Stimulated activated CD4-positive, alpha-beta T cell treated with anti-CD3 and anti-CD28 coated beads, Interleukin-12 subunit alpha, Interleukin-12 subunit beta, amount 100 ng/mL, for 24 hours (primary cell): ENCODE measurements at places on chromosomes 12 and 14.

- DNase-seq: no peak
Observed at GRCh38 chr14:58309086-58309485, 10.7 kb downstream of the ARID4A start.

GRCh38 chr12:87054226-87054625, 798.0 kb upstream of the MGAT4C start:
- no peak for DNase-seq

DNA sequence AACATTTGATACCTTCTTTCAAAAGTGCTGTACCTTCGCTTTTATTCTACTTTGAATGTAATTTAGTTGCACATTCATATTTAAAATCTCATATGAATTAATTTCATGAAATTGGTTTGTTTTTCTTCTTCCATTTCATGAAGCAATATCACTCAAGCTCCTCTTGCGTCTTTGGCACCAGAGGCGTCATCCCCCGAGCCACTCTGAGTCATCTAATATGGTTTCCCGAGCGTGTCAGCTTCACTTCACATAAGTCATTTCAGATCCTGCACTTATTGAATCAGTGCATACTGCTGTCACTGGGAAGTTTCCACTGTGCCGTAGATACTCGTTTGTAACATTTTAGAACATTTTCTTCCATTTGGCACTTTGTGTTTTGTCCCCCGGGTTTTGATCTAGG, 105.6 kb downstream of the SLC25A47 start:
- DNase-seq: no peak

DNA sequence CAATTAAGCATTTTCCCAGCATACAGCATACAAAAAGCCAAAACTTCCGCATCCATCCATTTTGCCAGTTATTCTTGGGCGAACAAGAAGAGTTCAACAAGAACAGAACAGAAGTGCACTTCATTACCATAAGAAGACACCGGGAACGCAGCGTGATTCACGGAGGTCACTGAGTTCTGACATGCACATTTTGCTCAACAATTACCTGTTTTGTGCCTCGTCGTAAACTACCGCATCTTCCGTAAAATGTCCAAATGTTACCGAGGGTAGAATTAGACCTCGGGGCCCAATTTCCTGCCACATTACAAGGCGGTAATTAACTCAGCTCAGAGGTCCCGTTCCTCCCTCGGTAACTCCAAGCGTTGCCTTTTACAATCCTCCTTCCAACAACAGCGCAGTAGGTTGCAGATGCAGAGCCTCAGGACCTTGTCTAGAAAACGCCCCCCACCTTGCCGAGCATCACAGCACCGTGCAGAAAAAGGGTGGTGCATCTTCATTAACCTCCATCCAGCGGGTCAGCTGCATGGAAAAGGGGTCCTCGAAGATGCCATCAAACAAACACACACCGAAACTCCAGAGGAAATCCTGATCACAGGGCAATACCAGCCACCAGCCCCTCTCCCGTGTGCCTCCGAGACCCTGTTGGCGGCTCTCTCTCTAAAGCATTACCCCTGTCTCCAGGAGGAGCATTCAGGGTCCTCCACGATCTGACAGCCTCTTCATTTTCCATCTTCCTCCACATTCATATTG, 125.2 kb downstream of the BCL11B start:
- DNase-seq: no peak

GRCh38 chr12:9760699-9761418, at the start of gene CD69:
Gene CD69, minus strand, starts transcription at chr12:9760901. Its CDS starts 81 bp downstream, at chr12:9760820.
- peak; percentile 69 for DNase-seq

DNA sequence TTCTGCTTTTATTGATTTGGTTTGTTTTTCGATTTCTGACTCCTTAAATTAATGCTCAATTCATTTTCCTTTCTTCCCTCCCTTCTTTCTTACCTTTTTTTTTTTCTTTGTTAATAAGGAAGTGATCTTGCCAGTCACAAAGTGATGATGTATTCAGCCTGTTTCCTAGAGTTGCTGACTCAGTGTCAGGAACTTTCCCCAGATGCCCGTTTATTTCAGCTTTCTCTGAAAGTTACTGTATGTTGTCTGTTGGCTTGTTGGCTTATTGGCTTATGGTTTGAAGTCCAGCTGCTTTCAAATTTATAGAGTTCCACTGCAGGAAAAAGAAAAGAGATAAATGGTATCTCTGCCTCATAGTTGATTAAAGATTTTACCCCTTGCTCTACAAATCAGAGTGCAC, 12.4 kb upstream of the SLC6A15 start:
- no peak for DNase-seq

- no peak for DNase-seq
Observed at GRCh38 chr14:55645845-55646832, 66.1 kb downstream of the KTN1 start.

DNA sequence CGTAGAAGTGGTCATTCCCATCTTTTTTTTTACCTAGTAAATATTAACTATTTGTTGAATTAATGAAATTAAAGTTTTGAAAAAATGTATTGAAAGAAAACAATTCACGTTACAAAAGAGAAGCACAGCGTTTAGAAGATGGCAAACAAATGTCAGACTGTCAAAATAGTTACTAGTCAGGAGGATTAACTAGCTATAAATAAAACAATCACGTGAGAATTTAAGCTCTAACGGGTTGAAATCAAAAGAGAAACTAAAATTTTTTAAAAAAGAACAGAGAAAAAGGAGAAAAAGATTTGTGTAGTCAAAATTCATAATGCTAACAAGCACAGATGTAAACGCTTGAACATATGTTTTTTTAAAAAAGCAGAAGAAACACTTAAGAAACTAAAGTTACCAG, 26.4 kb downstream of the DDHD1 start:
- DNase-seq: no peak

- no peak for DNase-seq
Observed at GRCh38 chr14:89719366-89720075, 235.0 kb downstream of the EFCAB11 start.

DNA sequence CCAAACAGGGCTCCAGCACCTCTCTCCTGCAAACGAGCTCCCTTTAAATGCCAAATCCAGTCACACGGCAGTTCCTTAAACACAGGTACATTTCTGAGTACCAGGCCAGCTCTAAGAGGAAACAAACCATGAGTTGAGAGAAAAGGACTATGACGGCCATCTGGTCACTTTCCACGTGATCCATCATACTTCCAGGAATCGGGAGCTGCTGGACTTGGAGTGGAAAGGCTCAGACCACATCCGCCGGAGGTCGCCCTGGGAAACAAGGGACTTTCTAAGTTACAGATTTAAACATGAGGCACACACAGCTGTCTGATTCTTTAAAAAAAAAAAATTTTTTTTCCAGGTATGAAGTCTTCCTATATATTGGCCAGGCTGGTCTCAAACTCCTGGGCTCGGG, 39.2 kb downstream of the ACADS start:
- no peak for DNase-seq

- no peak for DNase-seq
Observed at GRCh38 chr12:109797905-109798669, 35.1 kb downstream of the TRPV4 start.

DNA sequence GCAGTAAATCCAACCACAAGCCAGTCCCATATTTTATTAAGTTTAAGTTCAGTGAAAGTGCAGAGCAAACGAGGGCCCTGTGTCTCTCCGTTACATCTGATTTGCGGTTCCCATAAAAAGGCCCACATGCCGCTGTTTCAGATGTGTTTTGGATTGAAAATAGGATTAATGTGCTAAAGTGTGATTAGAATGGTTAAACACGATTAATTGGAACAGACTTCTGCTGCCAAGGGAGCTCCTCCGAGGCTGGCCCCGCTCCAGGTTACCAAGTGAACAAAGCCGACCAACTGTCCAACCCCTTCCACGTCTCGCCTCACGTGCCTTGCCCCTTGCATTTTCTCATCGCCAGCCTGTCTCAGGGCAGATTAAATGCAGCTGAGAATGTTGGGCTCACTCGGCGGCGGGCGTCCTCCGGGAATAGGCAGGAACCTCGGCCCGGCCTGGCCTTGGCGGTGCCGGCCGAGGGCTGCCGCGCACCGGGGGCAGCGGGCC, 166.5 kb upstream of the GSC start:
- no peak for DNase-seq

GRCh38 chr14:92704821-92705220, 43.6 kb downstream of the LGMN start:
- no peak for DNase-seq

- no peak for DNase-seq
Observed at GRCh38 chr12:55933799-55934742, 3.1 kb downstream of the DGKA start.

GRCh38 chr14:102795060-102795925, 18.0 kb downstream of the TRAF3 start:
- DNase-seq: no peak

GRCh38 chr12:41120211-41120610, 67.9 kb upstream of the PDZRN4 start:
- DNase-seq: no peak

DNA sequence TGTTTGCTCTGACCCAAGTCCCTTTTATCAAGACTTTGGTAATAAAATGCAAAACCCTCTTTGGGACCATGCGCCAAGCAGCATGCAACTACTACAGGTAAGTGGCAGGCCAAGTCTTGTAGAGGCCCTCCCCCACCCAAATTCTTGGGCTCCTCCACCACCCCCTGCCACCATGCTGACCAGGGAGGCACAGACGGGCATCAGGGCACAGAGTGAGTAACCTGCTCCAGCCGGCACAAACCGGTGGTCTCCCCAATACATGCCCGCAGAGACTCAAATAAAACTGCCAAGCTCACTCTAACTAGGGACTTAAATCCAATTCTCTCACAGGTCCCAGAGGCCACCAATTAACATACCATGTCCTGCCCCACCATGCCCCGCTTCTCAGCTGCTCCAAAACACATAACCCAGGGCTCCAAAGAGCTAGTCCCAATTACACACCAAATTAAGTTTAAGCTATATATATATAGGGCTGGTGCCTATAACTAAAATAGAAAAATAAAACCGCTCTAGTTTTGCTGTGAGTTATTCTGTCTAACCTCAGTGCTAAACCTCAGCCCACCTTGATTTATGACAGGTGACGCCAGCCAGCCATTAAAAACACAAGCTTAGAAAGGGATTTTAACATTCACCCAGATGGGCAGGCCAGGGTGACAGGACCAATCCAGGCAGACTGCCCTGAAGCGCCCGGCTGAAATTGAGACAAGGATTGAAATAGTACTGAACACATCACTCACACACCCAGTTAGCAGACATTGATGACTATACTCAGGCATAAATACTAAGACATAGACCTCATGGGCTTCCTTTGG, 81.0 kb downstream of the CLMN start:
- no peak for DNase-seq

- DNase-seq: no peak
Observed at GRCh38 chr14:80095623-80096022, 115.7 kb downstream of the DIO2 start.

DNA sequence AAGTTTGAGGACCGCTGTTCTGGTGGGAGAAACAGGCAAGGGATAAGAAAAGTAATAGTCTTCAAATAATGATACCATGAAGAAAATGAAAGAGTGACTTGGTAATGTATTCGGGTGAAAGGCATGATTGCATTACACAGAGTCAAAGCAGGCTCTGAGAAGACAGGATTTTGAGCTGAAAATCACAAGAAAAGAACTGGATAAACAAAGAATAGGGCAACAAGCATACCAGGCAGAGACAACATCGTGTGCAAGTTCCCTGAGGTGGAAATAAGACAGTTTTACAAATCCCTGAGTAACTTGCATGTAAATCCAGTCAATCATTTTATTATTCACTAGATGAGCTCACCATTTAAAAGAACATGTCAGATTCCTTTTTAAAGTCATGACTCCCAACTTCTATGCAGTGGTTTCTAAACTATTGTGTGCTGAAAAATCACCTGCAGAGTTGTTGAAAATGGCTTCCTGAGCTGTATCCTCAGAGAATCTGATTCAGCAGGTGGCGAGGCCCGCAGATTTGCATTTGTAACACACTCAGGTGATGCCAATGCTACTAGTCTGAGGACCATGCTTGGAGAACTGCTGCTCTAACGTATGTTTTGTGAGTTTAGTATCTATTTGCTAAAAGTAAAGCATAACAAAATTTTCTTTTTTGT, 133.0 kb upstream of the ABCD2 start:
- no peak for DNase-seq

GRCh38 chr12:50981319-50982239, 29.2 kb downstream of the HIGD1C start:
- DNase-seq: no peak

GRCh38 chr12:47356129-47356700, 276.5 kb upstream of the AMIGO2 start:
- DNase-seq: no peak

- no peak for DNase-seq
Observed at GRCh38 chr12:124963211-124963610, 25.7 kb downstream of the DHX37 start.

DNA sequence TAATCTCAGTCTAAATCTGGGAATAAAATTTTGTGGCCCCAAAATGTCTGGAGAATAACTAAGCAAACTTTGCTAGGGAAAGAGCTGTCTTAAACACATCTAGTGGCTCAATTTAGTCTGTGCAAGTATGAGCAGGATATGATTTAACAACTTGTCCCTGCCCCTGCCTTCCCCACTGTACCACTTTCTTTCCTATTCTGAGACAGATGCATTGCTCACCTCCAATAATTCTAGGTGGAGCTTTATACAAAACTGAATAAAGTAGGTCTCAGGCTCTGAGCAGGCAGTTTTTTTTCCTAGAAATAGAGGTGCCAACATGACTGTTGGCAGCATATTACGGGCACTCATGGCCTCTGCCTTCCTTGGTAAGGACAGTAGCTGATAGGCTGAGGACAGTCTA, 412.1 kb downstream of the DAD1 start:
- DNase-seq: no peak

DNA sequence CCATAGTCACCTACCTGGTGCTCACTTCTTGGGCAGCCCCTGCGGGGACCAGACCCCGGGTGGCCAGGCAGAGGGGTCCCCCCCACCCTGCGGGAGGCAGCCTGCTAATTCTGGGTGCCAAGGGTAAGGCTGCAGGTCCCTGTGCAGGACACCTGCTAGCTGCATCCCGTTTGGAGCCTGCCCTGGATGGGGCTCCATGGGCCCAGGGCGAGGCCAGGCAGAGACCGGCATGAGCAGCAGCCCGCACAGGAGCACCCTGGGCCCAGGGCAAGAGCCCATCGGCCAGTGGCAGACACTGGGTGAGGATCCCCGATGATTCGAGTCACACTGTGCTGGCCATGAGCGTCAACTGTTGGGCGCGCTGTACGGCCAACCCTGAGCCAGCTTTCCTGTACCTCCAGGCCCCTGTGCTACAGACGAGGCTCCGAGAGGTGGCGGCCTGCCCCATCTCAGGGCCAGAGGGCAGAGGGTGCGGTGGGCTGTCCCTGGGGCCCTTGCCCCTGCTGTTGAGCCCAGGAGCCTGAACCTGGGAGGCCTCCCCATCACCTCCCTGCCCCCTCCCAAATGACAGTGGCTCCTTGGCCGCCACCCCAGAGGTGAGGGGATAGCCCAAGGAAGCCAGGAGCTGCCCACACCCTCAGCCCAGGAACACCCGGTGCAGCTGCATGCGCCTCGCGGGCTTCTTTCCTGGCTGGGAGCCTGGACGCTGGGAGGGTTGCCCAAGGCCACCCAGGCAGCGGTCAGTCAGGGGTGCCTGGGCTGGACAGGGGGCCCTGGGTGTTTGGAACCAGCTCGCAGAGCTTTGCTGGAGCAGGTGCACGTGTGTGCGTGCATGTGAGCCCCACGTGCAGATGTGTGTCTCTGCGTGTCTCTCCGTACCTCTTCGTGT, 47.7 kb downstream of the CYP46A1 start:
- DNase-seq: no peak
